ENCODE measurements at places on chromosomes 5 and 9.

GRCh38 chr5:2511706-2512105 is 239.8 kb downstream of the IRX2 start:
- DNase-seq, result no peak

DNA sequence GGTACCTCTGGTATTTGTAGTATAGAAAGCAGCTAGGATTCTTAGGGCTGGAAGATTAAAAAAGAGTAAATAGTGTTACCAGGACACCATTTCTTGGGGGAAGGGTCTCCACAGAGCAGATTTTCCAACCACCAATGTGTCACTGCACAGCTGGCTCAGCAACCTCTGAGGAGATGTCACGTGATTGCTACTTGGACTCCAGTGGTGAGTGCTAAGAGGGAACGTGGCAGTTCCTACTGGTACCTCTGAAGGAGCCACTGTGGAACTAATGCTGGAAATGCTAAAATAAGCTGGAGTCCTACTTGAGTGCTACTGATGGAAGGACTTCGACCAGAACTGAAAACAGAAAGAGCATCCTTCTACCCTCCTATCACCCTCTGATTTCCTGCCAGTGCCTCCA is 36.1 kb upstream of the SPDL1 start:
- DNase-seq, result no peak

- no peak for DNase-seq
Observed at GRCh38 chr9:90546200-90546599, 96.4 kb downstream of the DIRAS2 start.

DNA sequence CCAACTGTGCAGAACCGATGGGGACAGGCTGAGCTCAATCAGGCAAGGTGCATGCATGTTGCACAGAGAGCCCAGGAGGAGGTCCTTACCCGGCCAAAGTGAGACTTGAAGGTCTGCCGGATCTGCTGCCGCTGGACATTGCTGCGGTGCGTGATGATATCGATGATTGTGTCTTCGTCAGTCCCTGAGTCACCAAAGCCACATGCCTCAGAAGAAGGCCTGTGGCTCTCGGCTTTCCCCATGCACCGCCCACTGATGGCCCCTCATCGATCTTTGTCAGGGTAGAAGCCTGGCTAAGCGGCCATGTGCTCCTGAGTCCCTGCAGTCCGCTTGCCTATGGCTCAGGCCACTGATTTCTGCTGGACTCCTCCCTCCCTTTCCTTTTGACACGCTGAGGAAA is 34.8 kb downstream of the ANXA6 start:
- no peak for DNase-seq
